ENCODE measurements at places on chromosomes 3 and 15.

DNA sequence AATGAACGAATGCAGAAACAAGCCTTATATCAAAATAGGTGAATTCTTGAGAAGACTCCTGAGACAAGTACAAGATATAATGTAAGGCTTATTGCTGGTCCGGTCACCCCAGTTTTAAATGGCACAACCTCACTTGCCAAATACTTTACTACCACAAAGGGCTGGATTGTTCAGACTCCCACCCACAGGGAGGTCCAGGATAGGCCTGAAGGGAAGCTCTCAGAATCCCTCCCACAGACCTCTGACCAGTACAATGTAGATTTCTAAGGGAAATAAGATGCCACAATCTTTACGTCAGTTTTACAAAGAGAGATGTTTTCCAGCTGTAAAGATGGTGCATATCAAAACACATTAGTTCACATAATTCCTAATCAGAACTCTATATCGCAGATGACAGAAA, 577.7 kb upstream of the ADAMTS9 start:
- no peak for DNase-seq

GRCh38 chr3:182259579-182259978, 533.7 kb upstream of the ATP11B start:
- no peak for DNase-seq

GRCh38 chr15:93348711-93349545, 259.9 kb upstream of the RGMA start:
- DNase-seq: no peak

DNA sequence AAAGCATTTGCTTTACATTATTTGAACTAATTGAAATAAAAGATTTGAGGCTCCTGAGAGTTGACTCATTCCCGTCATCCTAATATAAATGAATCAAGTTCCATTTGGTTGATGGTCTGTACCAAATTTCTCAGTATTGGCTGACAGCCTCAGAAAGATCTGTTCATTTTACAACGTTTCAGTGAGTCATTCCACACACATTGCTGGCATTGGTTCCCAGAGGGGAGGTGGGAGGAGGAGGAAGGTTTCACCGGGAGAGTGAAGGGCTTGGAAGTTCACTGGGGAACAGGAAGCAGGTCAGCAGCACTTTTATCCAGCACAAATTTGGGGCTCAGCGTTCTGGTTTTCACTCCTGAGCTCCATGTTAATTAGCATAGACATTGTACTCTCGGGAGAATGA, 176.7 kb upstream of the CADPS start:
- DNase-seq: no peak

- peak; percentile 84 for DNase-seq
These were observed 2.3 kb upstream of the HAPLN3 start for GRCh38 chr15:88897456-88898194.

GRCh38 chr3:28348265-28348628, 274 bp upstream of the ZCWPW2 start:
- DNase-seq: no peak

DNA sequence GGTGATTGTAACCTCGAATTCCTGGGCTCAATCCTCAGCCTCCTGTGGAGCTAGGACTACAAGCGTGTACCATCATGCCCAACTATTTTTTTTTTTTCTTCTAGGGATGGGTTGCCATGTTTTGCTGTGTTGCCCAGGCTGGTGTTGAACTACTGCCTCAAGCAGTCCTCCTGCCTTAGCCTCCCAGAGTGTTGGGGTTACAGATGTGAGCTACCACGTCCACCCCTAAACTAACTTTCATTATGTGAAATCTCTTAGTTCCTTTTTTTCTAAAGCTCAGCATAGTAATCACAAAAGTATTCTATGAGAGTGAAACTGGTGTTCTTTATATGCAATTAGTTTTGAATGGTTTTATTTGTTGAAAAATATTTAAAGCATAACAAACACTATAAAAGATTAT, 92.1 kb downstream of the XRN1 start:
- DNase-seq: no peak

DNA sequence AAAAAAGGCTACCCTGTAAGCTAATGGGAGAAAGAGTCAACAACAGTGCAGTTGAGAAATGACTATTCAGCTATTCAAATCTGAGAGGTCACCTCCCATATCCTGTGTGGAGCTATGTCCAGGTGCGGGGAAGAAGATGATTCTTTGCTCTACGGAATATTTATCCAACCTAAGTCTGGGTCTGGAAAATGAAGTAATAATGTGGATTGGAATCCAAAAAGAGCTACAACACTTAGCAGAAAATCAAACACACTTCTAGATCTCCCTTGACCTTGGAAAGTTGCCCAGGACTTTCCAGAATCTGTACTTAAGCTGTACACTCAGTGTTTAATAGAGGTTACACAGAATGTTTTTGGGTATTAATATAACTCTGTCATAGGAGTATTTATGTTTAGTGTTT, 251.9 kb downstream of the NAALADL2 start:
- no peak for DNase-seq

DNA sequence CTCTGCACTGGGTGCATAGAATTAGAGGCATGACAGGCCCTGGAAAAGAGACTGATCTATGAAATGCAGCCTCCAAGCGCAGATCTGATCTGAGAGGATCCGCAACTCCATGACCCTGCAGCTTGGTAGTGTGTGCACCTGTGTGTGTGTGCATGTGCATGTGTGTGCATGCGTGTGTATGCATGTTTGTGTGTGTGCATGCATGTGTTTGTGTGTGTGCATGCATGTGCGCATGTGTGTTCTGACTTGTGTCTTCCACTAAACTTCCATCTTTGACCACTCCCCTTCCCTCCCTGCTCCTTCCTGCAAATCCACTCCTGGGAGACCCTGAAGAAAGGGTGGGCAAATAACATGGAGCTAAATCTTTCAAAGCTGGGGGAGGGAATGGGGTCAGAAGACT, 256.9 kb downstream of the PLCL2 start:
- no peak for DNase-seq

GRCh38 chr3:78858910-78859309, 908.9 kb downstream of the ROBO1 start:
- DNase-seq: no peak

GRCh38 chr15:101048176-101048575, 129.0 kb downstream of the LRRK1 start:
- no peak for DNase-seq

GRCh38 chr3:66692766-66693150, 191.9 kb upstream of the LRIG1 start:
- DNase-seq: no peak

DNA sequence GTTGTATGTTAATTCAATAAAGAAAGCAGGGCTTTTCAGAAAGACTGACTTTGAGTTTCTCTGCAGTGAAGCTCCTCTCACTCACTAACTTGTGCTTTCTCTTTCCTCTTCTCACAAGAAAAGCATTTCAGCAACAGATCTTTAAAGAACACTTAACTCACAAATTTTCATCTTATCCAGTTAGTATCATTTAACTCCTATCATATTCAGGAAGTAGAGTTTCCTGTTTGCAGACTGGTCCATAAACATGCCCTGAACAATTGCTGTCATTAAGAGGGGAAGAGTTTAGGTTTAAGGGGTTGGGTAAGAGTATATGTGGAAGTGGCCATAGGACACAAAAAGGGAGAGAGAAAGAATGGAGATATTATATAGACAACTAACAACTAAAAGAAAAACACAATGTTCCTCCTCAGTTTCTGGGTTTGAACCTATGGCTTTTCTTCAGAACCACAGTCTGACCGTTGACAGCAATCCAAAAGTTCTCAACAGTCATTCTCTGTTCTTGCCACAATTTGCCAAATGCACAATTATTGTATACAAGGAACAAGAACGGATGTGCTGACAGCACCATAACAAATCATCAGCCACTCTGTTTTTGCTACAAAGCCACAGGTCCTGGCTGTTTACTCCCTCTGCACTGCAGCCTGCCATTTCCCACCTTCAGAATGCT, 63.9 kb downstream of the CHAC1 start:
- no peak for DNase-seq

- no peak for DNase-seq
These were observed 36.3 kb downstream of the STAC start for GRCh38 chr3:36416599-36416998.

GRCh38 chr3:145272684-145273083, 888.3 kb downstream of the PLOD2 start:
- DNase-seq: no peak

DNA sequence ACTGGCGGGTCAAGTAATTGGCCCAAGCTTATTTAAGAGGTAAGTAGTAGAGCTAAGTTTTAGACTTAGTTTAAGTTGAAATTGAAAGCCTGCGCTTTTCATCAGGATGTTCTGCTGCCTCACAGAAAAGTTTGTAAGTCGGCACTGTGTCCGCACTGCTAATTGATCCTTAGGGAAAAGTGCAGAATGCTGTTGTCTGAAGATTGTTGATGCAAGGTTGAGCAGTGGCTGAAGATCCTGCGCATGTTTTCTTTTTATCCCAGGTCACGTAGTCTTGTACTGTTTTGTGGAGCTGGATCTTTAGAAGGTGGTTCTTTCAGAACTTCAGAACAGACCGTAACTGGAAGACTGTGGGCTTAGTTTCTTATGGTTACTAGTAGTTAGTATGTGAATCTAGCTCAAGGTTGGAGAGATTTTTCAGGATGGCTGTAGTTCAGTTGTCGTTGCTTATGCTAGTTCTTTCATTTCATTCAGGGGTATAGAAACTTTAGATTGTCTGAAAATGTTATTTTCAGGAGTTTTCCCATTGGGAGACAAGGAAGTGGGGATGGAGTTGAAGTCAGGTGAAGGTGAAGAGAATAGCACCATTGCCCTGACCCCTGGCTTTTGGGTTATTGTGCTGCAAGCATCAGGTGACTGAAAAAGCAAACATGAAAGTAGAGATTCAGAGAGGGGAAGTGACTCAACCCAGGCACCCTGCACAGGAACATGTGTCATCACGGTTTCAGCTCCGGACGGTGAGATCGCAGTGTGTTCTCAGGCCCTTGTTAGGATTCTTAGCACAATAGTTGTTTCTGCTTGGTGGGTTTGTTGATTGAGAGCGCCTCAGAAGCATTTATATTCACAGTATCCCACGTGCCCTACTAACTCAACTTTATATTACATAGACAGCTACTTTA, 32.8 kb downstream of the AKAP13 start:
- no peak for DNase-seq

DNA sequence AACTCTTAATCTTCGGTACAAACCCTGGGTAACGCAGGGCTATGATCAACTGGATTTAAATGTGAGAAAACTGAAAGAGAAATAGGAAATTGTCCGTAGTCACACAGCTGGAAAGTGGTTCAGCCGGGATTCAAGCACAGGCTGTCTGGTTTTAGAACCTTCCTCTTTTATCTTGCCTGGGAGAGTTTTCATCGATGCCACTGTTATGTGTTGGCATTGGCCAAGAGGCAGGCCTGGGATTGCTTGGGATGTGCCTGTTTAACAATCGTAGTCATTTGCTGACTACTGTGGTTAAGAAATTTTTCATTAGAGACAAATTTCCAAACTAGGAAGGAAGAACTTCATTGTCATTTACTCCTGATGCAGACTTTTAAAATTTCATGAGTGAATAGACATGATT, 4.3 kb downstream of the MCTP2 start:
- DNase-seq: no peak

GRCh38 chr3:46090161-46090591, 62.9 kb upstream of the XCR1 start:
- DNase-seq: no peak

GRCh38 chr3:130263708-130264107, 81.8 kb upstream of the COL6A5 start:
- no peak for DNase-seq

DNA sequence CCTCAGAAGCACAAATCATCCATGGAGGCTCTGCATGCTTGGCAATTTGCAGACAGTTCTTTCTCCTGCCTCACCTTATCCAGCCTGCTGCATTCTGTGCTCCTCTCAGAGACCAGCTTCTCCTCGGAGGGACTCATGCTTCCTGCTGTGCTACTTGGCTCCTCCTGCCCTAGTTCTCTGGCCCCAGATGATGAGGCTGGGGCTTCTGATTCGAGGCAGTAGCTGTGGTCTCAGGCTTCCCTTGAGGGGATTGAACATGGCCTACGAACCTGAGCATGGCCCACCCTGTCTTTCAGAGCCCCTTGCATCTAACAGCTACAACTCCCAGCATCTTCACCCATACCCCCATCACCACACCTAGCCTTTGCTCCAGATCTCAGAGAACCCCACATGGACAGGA, 6.7 kb downstream of the VIPR1 start:
- DNase-seq: no peak

GRCh38 chr15:101535170-101535902, 45.8 kb upstream of the PCSK6 start:
- no peak for DNase-seq

DNA sequence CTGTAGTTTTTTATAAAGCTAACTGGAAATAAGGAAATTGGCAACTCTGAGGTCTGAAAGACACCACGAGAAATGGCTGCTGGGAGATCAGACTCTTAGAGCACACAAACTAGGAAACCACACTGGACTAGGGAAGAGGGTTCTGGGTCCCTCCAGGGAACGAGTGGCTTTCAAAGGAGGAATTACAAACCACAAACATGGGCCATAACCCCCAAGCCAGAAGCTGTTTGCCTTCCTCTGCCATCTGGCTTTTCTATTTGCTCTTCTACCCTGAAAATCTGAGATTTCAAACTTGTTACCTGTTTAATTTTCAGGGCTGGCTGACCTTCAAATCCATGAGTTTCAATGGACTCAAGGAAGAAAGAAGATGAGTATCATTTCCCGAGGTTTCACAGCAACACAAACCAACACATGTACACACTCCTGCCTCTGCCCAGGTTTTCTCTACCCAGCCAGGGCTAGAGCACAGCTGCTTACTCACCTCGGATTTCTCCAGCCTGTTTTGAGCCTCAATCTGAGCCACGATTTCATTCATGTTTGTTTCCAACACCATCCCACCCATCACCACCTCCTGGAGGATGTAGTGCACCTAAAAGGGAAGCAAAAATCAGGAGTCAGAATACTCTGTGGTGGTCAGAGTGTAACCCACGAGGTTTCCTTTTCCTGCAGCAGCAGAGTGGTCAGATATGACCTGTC, 22.6 kb upstream of the ANPEP start:
- no peak for DNase-seq

DNA sequence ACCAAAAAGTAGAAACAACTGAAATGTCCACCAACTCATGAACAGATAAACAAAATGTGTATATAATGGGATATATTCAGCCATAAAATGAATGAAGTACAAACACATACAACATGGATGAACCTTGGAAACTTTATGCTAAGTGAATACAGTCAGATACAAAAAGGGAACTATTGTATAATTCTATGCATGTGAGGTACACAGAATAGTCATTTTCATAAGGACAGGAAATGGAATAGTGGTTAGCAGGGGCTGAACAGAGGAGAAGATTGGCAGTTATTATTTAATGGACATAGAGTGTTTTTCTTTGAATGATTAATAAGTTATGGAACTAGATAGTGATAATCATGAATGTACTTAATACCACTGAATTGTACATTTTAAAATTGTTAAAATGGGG, 20.0 kb upstream of the TRANK1 start:
- no peak for DNase-seq

DNA sequence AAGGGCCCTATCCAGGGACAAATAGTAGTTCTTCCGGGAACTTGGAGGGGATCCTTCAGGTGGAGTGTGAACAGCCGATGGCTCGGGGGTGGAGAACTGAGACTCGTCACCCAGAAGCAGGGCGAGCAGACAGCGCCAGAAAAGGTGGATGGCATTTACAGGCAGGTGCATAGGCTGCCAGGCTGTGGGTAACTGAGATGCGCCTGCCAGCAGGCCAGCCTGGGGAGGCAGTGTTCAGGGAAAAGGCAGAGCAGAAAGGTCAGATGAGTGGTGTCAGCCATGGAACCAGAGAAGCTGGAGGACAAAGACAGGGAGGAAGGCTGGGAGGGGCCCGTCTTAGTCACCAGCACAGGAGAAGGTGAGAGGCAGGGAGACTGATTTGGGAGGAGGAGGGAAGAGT, 53.0 kb upstream of the SEC22A start:
- DNase-seq: no peak

GRCh38 chr3:119400466-119400865, 62.9 kb downstream of the TMEM39A start:
- DNase-seq: no peak
